Activated CD4-positive, alpha-beta T cell treated with anti-CD3 and anti-CD28 coated beads for 36 hours (primary cell): ENCODE measurements at places on chromosomes 6 and 20.
A peak's percentile ranks its signal among the peaks of the same experiment; 100 is the strongest.

- no peak for DNase-seq
Observed at GRCh38 chr20:38123021-38123587, 42.0 kb downstream of the TGM2 start.

DNA sequence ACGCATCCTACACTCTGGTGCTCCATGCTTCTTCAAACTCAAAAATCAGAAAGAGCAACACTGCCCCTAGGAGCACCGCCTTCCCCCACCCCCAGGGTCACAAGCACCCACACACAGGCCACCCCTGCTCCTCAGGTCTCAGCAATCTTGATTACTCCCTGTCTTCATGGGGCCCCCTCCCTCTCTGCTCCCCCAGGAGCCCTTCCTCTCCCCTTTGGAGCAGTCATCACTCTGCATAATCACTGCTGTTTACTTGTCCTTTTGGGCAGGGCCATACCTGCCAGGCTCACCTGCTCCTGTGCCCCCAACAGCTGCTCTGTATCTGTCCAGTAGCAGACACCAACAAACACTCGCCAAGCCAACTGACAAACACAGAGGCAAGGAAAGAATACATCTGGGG, 7.6 kb upstream of the SYNDIG1 start:
- no peak for DNase-seq

GRCh38 chr6:129608886-129609537, 101.0 kb downstream of the ARHGAP18 start:
- no peak for DNase-seq

DNA sequence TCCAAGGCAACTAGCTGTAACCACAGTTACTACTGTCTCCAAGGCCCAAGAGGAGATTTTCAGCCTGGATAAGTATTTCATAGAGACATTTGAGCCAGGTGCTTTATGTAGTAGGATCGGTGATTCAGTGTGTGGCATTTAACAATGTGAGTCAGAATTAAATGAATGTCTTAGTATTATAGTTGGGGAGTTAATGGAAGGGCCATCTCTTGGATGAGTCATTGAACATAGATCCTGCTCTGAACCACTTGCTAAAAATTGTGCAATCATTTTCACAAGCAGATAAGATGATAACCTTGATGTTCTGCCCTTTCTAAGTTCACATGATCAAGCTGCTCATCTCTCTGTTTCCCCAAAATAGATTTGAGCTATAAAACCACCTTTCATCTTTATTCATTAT, 668.9 kb upstream of the CITED2 start:
- DNase-seq: no peak

GRCh38 chr6:139370283-139370998, 4.0 kb downstream of the CITED2 start:
- no peak for DNase-seq

- no peak for DNase-seq
Observed at GRCh38 chr20:50572938-50573777, 63.0 kb downstream of the PTPN1 start.

DNA sequence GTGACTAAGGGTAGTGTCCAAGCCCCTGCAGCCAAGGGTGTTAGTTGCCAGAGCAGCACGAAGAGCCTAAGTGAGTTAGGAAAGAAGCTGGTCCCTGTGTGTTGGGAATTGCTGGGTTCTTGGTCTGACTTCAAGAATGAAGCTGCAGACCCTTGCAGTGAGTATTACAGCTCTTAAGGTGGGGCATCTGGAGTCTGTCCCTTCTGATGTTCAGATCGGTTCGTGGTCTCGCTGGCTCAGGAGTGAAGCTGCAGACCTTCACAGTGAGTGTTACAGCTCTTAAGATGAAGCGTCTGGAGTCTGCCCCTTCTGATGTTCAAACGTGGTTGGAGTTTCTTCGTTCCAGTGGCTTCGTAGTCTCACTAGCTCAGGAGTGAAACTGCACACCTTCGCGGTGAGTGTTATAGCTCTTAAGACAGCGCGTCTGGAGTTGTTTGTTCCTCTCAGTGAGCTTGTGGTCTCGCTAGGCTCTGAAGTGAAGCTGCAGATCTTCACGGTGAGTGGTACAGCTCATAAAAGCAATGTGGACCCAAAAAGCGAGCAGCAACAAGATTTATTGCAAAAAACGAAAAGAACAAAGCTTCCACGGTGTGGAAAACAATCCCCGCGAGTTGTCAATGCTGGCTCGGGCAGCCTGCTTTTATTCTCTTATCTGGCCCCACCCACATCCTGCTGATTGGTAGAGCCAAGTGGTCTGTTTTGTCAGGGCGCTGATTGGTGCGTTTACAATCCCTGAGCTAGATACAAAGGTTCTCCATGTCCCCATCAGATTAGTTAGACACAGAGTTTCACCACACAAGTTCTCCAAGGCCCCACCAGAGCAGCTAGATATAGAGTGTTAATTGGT, 31.8 kb downstream of the PXDC1 start:
- DNase-seq: no peak

DNA sequence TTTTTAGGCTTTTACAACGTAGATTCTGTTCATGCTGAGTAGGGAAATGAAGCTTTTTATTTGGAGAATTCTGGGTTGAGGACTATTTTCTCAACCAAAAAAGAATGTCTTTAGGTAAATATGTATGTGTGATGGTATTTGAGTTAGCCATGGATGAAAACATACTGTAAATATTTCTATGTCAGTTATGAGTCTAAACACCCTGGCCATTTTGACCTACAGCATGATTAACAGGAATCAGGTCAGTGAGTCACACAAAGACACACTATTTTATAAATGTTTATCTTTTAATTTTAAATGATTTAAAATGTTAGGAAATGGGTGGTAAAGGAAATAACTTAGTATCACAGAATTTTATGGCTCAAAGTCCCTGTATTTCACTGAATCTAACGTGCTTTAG, 851.7 kb upstream of the MAP3K7 start:
- no peak for DNase-seq

GRCh38 chr6:22451962-22452361, 117.4 kb upstream of the HDGFL1 start:
- no peak for DNase-seq

DNA sequence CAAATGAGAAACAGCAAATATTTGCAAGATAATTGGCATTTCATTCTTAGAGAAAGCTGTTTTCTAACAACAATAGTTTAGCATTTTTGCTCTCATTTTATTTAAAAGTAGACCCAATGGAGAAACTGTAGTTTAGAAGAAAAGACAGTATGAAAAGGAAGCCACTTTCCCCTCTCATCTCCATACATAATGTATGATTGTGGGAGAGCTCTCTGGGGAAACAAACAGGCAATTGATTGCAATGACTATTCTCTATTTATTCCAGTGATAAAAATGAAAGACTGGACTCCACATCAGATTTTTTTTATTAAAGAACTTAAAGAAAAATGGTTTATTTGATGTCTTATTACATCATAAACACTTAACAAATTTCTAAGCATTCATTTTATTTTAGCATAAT, 116.8 kb upstream of the SASH1 start:
- DNase-seq: no peak

GRCh38 chr6:5174244-5174643, 86.5 kb downstream of the LYRM4 start:
- peak; percentile 79 for DNase-seq

DNA sequence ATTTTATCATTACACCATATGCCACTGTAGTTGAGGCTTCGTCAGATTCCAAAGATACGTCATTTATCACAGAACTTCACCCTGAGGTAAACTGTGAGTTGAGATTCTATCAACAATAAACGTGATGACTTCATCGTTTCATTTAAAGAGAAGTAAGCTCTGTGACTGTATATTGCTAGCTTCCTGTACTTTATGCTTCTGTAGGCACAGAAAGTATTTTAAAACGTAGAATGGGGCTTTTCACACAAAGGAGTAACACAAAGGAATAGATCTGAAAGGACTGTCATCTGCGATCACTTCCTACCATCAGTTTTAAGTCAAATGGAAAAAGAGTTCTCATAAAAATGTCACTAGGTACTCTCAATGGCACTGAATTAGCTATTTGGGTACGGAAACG, 234.4 kb upstream of the MCHR2 start:
- DNase-seq: no peak

DNA sequence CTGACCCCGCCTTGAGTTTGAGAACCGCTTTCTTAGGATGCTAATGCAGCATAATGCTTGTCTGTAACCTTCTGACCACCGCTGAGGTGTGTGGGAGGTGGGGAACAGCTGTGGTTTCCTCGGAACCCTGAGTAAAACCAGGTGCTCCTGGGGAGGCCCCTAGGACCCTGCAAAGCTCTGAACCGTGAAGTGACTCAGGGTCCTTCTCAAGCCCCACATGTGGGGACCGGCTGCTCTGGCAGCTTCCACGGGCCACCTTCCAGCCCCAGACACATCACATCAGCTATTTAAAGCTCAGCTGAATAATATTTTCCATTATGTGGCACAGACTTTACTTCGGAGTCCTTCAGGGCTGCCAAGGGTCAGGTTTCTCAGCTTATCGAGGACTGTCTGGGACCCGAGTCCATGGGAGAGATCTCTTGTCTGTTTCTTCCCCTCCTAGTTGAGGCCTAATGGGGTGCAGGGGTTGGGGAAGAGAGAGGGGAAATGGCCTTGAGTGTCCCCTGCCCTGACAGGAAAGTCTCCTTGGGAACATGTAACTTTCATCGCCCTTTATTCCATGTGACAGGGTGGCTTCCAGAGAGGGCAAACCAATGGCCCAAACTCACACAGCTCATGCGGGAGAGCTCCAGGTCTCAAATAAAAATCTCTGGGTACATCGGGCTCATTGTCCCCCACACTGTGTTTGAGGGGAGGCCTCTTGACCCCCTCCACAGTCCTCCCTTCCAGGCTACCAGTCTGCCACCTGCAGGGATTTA, 186.1 kb upstream of the SLC24A3 start:
- DNase-seq: no peak

- DNase-seq: no peak
Observed at GRCh38 chr6:38477680-38478260, 162.0 kb downstream of the BTBD9 start.

- no peak for DNase-seq
Observed at GRCh38 chr20:59912609-59913008, 20.8 kb downstream of the SYCP2 start.

DNA sequence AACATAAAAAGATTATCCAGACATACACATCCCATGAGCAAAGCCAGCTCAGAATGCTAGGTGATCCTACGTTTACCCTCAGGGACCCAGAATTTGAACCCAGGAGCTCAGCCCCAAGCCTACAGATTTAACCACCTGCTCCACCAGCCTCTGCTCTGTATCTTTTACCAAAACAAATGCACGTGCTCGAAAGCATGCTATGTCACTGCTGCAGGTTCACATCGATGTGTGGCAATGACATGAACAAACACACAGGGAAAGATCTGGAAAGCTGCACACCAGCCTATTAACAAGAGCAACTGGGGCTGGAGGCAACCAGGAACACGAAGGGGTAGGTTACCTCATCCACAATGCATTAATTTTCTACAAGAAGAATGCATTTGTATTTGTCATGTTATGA, 32.1 kb downstream of the PREX1 start:
- no peak for DNase-seq

DNA sequence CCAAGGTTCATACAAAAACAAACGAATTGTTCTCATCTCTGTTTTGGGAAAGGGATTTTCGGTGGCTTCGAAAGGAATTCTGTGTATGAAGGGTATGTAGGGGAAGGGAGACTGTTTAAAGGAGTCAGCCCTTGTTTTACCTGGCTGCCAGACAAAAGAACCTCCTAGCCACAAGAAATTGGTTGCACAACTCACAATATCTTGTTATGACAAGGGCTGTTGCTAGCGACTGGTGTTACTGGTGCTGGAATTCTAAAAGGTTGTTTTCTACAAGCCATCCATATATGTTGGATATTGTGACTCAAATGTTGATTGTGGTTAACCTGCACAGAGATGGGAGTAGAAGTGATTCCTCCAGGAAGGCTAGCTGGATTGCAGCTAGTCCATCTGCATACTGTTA, 34.6 kb upstream of the CITED2 start:
- DNase-seq: no peak

- peak; percentile 8 for DNase-seq
Observed at GRCh38 chr20:63974402-63975200, 4.8 kb downstream of the SAMD10 start.

- peak; percentile 37 for DNase-seq
Observed at GRCh38 chr20:49603209-49603627, 35.3 kb upstream of the PTGIS start.

DNA sequence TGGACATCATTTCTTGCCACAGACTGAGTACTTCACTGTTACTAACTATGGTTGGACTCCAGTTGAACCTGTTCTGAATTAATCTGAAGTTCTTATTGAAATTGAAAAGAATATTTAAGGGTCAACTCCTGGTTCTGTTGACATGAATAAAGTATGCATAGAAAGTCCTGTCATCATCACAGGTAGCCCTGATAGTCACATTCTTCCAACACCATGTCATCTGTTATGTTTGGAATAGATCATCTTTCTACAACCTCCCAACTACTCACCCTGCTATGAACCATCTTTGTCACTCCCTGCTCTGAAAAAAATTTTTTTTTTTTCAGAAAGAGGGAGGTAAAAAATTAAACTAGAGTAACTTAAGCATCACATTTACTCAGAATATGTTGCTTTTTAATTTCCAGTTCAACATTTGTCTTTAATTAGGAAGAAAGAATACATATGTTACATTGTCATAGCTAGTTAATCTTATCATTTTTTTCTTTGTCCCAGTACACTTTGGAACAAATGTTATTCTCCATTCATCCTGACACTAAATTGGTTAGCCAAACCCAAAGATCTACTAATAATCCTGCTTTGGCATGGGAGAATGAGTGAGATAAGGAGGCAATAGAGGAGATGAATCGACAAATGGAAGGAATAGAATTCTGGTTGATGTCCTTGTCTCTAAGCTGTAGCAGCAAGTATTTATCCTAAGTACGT, 775.1 kb upstream of the NRSN1 start:
- no peak for DNase-seq

DNA sequence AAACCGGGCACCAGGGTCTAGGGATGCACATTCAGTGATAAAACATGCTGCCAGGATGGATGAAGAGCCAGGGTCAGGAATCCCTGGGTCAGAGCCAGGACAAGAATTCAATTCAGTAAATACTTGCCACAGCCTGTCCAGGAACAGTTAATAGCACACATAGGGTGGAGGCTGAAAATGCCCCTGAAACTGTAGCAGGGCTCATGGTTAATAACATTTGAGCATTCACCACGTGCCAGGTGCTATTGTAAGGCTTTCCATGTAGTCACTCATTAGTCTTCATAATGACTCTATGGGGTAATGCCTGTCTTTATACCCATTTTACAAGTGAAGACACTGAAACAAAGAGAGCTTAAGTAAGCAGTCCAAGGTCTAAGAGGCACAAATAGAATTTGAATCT, 296.3 kb downstream of the LRFN2 start:
- no peak for DNase-seq

GRCh38 chr6:21219241-21219640, 374.3 kb upstream of the SOX4 start:
- DNase-seq: no peak
